Upper lobe of right lung (tissue), 1 donor: ENCODE measurements at places on chromosomes 7 and 10. TPM values are rescaled to one million over a fixed set of nuclear protein-coding genes. Genes with fewer than 3 reads are reported as not detected.

PLCE1 gene
- 14.3 TPM for total RNA-seq

HYCC1 gene
- 47.7 TPM for total RNA-seq

TSPAN12 gene
- 51.8 TPM for total RNA-seq

DPP6 gene
- total RNA-seq, result 1.6 TPM

NEUROG3 gene
- not detected for total RNA-seq

CDCA7L gene
- total RNA-seq, result 41.2 TPM

SSC4D gene
- 1.1 TPM for total RNA-seq

STAG3 gene
- total RNA-seq, result 2.3 TPM

TEX36 gene
- total RNA-seq, result not detected

CRPPA gene
- total RNA-seq, result 2.9 TPM

COL1A2 gene
- 321 TPM for total RNA-seq

HECW1 gene
- total RNA-seq, result 1.6 TPM

CSGALNACT2 gene
- 40.8 TPM for total RNA-seq
